Sciatic nerve (tissue), 2 donors: ENCODE measurements at places on chromosomes 7 and 10. TPM values are rescaled to one million over a fixed set of nuclear protein-coding genes. Genes with fewer than 3 reads are reported as not detected.

The IGFBP3 gene
- 60.9 TPM for total RNA-seq

The CTAGE4 gene
- total RNA-seq: 2.3 TPM

The PLOD3 gene
- total RNA-seq: 89.7 TPM

The TSPAN33 gene
- 11.8 TPM for total RNA-seq
